Muscle of arm (tissue), 14 donors: ENCODE measurements at places on chromosomes 3 and 15. TPM values are rescaled to one million over a fixed set of nuclear protein-coding genes. Genes with fewer than 3 reads are reported as not detected.

Gene ATP8B4
- polyA plus RNA-seq, result 4.8 TPM

Gene FHIT
- 3.8 TPM for polyA plus RNA-seq

GRCh38 chr3:23767546-23767945, 38.2 kb upstream of the UBE2E1 start:
- no peak for DNase-seq

- no peak for DNase-seq
Measured at GRCh38 chr3:127286571-127287140, 1.2 kb downstream of the PRR20G start.

DNA sequence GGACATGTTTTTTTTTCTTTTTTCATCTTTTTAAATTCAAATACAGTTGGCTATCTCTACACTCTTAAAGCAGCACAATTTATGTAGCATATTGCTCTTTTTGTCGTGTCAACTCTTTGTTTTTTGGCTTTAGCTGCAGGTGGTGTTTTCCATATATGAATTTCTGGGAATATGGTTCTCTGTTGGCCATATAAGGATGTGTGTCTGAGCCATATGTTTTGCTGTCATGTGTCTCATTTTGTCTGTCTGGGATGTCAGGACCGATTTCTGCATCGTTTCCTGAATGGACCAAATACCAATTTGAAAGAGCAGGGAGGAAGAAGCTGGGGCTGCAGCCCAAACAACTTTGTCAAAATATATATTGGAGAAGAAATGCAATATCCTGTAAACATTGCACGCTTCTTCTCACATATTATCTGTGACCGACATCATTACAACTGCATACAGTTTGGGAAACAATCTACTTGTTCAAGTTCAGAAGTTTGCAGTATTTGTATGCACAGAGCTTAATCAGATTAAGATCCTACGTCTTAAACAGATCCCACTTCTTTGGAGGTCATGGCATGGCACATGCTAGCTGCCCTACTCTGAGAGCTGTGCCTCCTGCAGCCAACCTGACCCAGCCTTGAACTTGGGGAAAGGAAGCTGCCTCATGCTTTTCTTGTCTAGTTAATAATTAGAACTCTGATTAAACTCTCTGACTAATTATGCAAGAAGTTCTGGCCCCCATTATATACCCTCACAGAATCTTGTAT, 4.0 kb upstream of the SATB1 start:
- DNase-seq, result no peak

DNA sequence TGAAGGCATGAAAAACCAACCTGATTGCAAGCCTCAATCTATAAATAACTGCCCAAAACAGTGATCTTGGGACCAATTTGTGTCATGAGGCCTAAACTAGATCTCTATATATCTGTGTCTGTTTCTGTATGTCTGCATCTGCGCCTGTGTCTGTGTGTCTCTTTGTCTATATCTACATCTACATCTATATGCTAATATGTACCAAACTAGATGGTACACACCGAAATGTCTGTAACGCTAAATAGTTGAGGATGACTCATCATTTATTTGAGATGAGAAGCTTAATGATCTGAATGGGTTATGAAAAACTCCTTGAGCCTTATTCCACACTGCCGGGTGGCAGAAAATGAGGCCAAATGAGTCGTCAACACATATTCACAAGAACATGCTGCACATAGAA, 982.3 kb downstream of the ROBO2 start:
- no peak for DNase-seq
